ENCODE measurements at places on chromosomes 1 and 21.

DNA sequence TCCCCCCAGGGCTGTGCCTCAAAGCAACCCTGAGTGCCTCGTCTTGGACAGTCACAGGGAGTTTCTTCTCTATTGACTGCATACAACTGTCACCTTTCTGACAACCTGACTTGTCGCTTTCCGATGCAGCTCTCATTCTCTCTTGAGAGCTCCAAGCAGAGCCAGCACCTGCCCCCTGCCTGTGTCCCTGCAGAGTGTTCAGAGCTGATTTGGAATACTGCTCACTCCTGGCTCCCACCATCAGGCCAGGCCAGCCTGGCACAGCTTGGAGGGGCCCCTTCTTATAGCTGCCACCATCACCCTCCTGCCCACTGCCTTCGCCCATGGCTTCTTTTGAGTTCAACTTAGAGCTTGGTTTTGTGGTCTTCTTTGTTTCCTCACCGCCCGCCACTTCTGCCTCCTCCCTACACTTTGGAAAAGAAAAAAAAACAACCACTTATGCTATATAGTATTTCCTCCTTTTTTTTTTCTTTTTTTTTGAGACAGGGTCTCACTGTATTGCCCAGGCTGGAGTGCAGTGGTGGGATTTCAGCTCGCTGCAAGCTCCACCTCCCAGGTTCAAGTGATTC lies 12.3 kb downstream of the NCF2 start:
- no peak for DNase-seq

DNA sequence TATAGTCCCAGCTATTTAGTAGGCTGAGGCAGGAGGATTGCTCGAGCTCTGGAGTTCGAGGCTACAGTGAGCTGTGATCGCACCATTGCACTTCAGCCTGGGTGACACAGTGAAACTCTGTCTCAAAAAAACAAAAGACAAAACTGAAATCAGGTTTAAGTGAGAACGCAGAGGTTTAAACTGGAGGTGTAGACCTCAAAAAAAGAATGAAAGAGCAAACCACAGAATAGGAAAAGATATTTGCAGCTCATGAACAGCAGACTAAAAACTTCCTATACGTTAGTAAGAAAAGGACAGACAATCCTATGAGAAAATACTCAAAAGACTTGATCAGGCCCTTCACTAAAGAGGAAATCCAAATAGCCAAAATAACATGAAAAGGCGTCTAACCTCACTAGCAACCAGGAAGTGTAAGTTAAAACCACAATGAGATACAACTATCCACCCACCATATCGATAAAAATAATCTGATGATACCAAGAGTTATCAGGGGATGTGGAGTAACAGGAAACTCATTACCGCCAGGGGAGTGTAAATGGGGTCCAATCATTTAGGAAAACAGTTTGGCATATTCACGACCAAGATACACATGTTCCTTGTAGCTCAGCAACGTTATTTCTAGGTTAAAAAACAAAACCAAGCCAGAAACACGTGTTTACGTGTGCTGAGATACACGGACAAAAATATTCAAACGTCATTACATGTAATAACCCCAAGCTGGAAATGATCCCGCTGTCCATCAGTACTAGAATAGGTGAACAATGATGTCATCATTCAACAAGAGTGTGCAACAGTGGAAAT lies 9.8 kb downstream of the TNFRSF9 start:
- peak; percentile 44 for DNase-seq

GRCh38 chr21:44814498-44815023 lies 3.3 kb downstream of the SUMO3 start:
- no peak for DNase-seq

DNA sequence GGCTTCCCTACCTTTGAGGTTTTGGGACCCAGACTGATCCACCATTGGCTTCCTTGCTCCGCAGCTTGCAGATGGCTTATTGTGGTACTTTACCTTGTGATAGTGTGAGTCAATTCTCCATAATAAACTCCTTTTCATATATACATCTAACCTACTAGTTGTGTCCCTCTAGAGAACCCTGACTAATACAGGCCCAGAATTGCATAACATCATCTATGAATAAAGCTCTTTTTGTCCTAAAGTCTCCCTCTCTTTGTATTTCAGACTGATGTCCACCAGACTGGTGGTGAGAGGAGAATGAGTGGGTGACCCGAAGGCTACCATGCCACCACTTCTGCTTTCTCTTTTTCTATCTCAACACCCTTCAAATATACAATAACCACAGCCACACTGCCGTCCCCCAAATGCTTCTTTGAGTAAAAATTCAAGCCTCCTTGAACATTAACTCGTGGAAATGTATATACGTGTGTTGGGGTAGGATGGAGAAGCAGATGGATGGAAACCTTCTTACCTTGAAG lies 265.7 kb downstream of the PTBP2 start:
- no peak for DNase-seq

DNA sequence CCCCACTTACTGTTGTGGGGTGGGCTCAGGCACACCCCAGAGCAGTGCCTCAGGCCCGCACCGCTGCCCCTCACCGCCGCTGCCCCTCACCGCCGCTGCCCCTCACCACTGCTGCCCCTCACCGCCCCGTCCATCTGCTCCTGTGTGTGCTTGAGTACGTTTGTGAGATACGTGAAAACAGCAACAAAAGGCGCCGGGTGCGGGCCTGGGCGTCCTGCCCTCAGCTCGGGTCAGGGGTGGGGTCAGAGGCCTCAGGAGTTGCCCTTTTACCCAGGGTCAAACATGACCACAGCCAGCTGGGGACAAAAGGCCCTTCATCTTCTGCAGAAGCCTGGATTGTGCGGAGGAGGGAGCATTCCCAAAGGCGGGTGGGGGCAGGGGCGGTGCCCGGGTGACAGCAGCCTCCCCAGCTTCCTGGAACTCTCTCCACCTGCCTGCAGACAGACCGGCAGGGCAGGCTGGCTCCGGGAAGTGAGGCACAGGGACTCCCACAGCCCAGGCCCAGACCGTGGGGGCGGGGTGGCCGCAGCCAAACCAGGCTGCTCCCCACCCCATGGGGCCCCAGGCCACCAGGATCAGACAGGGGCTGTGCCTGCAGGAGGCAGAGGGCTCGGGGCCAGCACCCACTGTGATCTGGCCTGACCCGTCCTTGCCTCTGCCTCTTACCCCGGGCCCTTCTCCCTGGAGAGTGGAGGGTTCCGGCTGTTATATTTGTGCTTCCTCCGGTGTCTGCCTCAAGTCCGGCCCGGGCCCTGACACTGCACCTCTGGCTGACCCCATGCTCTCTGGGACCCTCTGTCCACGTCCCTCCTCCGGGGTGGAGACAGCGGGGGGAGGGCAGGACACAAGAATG lies 2.3 kb upstream of the VWA1 start:
- DNase-seq, result no peak
